H7 (cell line): ENCODE measurements at places on chromosomes 5 and 9. TPM values are rescaled to one million over a fixed set of nuclear protein-coding genes. Genes with fewer than 3 reads are reported as not detected.

Gene CNTFR
- 26.6 and 43.2 TPM in 2 replicates for total RNA-seq

Gene HSPB3
- not detected in 2 replicates for total RNA-seq

Gene FSTL4
- total RNA-seq: 2.4 and 3.3 TPM in 2 replicates

Gene SLC45A2
- total RNA-seq: 0.14 TPM in 1 of 2 replicates, not detected in the other

Gene IFNE
- total RNA-seq: not detected in 2 replicates

Gene CAVIN4
- total RNA-seq: 1.6 and 3.1 TPM in 2 replicates

Gene AQP3
- total RNA-seq: 0.18 and 2.6 TPM in 2 replicates

Gene SOX30
- total RNA-seq: 0.04 and 0.42 TPM in 2 replicates

Gene GKAP1
- total RNA-seq: 2.8 and 4.8 TPM in 2 replicates

Gene ANKRD33B
- 1.1 and 1.6 TPM in 2 replicates for total RNA-seq

Gene LCN12
- total RNA-seq: 0.38 and 2.9 TPM in 2 replicates

Gene SELENOP
- 44.9 and 56.9 TPM in 2 replicates for total RNA-seq

Gene ARSI
- 3.2 and 3.6 TPM in 2 replicates for total RNA-seq

Gene PTGER4
- total RNA-seq: 0.07 and 0.31 TPM in 2 replicates

Gene ENHO
- 33.3 and 35.1 TPM in 2 replicates for total RNA-seq

Gene NMUR2
- not detected in 2 replicates for total RNA-seq

Gene OTP
- not detected in 2 replicates for total RNA-seq

Gene ZNF658
- 1.9 and 3.7 TPM in 2 replicates for total RNA-seq

Gene PAPPA
- total RNA-seq: 0.21 and 0.41 TPM in 2 replicates

Gene ALDH1A1
- 1.6 and 4.5 TPM in 2 replicates for total RNA-seq

Gene SPATA31D4
- not detected in 2 replicates for total RNA-seq

Gene NUTM2G
- 0.07 TPM in 2 replicates for total RNA-seq

Gene PTAR1
- 66.7 and 113 TPM in 2 replicates for total RNA-seq

Gene OR1Q1
- not detected in 2 replicates for total RNA-seq

Gene PCDHB11
- 0.03 and 0.18 TPM in 2 replicates for total RNA-seq
